ENCODE measurements at places on chromosomes 1 and 21.

DNA sequence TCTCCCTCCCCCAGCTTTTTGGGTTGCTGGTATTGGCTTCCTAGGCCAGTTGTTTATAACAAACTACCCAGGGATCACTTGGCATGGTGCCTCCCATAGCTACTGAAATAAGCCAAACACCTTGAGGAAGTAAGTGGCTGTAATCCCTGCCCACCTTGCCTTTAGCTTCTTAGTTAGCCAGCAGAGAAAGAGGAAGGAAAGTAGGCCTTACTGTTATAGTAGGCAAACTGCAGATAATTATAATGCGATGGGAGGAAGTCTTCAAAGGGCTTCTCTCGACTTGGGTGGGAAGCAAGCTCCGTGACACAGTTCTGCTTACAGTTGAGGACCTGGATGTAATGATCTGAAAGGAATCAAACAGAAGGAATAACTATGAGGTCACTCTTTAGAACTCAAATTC lies 8.2 kb downstream of the P3H1 start:
- no peak for DNase-seq

- no peak for DNase-seq
These were observed 217.6 kb downstream of the ADGRL2 start for GRCh38 chr1:82018319-82018718.

DNA sequence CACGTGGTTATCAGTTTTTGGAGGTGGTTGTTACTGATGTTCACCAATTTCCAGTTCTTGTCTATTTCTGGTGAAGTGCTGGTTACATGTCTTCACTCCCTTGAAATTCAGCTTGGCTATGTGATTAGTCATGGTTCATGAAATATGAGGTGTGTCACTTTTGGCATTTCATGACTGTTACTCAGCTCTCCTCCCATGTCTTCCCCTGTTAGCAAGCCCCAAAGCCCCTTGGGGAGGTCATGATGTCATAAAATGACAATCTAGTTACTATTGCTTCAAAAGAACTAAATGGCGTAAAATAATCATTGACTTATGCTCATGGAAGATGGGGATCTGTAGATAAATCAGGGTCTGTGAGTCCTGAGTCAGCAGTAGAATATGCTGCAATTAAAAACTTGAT lies 425.1 kb downstream of the SETD4 start:
- DNase-seq, result no peak

DNA sequence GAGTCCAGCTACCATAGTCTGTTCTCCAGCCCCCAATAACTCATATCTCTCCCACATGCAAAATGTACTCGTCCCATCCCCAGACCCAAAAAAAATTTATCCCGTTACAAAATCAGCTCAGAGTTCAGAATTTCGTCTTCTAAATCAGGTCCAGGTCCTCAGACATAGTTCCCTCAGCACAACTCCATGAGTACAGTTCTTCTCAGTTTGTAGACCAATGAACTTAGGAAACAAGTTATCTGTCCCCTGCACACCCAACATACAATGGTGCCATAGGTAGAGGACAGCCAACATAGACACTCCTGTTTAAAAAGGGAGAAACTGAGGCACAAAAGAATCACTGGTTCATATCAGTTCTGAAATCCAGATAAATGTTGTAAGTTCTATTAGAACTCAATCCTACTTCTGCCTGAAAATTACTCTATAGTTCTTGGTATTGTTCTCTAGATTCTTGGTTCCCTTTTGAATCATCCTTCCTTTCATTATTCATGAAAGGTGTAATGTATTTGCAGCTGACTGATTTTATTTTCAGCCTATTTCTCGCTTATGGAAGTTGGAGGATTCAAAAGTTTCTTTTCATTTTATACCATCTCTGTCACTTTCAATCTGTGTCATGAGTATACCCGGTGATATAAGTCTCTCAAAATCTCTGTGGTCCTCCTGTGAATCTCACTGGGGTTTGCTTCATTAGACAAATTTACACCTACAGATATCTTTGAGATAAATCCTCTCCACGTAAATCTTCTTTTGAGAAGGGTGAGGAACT lies 75.8 kb upstream of the TSPAN2 start:
- no peak for DNase-seq

GRCh38 chr1:167375949-167376348 lies 142.4 kb downstream of the CD247 start:
- no peak for DNase-seq

GRCh38 chr1:96558635-96559034 lies 162.9 kb upstream of the PTBP2 start:
- DNase-seq, result no peak

- no peak for DNase-seq
These were observed 80.6 kb downstream of the CACHD1 start for GRCh38 chr1:64550510-64550909.

Data from anterior cingulate cortex (tissue), 58 donors.